ENCODE measurements at places on chromosomes 1 and 21.

- no peak for DNase-seq
Measured at GRCh38 chr1:87159378-87159915, 169.2 kb upstream of the LMO4 start.

GRCh38 chr1:155077758-155078445 is 735 bp upstream of the EFNA3 start:
- no peak for DNase-seq

DNA sequence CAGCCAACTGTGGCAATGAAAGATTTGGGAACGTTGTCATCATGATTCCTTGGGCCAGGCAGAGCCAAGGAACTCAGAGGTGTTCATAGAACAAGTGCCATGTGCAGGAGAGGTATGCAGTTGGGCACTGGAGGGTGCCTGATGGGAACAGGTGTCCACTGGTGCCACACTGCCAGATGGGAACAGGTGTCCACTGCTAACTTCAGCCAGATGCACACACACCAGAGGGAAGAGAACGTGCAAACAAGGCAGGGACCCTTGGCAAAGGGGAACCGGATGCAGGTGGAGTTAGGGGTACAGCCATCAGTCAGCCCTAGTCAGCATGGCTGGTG is 13.5 kb downstream of the OLFML2B start:
- DNase-seq, result no peak

- DNase-seq, result no peak
Measured at GRCh38 chr21:34715985-34716596, 47.3 kb downstream of the CLIC6 start.

GRCh38 chr1:167198518-167199133 is 22.1 kb upstream of the POU2F1 start:
- no peak for DNase-seq

DNA sequence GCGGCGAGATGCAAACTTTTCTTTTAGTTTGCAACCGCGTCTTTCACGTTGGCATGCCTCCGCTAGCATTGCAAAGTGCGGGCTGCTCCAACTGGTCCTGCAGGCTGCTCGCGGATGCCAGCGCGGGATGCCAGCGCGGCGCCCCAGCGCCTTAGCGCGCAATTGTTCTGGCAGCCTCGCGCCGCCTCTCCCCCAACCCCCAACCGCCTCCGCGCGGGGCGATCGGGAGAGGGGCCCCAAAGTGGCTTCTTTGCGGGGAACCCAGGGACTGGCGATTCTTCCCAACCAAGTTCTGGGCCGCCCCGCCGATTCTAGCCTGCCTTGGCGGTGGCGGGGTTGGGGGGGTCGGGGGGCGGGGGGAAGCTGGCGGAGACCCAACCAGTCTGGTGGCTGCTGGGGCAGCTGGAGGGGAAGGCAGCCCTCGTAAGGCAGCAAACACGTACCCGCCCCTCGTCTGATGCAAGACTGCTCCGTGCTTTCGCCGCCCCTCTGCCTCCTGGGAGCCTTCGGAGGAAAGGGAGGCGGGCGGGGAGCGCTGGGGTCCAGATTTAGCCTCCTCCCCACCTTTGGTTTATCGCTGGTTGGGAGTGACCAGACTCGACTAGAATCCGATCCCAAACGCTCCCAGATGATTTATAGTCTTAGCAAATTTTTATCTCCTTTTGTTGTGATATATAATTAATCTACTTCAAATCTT is 756 bp downstream of the PHGDH start:
- DNase-seq, result peak; percentile 84

DNA sequence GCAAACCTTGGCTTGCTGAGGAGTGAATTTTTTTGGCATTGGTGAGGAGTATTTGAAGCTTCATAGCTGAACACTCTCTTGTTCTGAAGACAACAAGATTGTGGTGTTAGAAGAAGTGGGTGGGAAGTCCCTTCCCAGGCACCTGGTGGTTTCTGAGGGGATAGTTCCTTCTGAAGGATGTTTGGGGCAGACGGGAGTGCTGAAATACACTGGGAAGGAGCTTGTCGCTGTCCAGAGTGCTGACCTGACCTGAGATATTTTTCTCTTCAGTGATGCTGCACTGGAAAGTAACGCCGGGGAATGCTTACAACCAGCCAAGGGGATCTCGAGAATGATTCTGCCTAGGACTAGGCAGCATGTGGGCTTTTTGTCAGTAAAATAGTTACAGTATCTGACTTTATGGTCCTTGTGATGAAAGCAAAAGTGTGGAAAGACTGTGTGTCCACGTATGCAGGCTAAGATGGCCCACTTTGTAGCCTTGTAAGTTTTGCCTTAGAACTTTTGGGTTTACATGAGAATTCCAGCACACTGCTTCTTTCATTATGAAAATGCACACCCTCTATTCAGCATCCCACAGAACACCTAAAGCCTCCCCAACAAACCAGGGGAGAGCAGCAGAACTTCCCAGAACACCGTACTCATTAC is 33.1 kb upstream of the NFASC start:
- DNase-seq, result peak; percentile 58

GRCh38 chr21:15841856-15842564 is 112.2 kb downstream of the USP25 start:
- DNase-seq, result no peak

DNA sequence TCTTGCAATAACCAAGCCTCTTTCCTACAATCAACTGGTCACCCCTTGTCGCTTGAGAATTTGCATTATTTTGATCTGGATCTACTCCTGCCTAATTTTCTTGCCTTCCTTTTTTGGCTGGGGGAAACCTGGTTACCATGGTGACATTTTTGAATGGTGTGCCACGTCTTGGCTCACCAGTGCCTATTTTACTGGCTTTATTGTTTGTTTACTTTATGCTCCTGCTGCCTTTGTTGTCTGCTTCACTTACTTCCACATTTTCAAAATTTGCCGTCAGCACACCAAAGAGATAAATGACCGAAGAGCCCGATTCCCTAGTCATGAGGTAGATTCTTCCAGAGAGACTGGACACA is 743 bp downstream of the GPR52 start:
- no peak for DNase-seq

DNA sequence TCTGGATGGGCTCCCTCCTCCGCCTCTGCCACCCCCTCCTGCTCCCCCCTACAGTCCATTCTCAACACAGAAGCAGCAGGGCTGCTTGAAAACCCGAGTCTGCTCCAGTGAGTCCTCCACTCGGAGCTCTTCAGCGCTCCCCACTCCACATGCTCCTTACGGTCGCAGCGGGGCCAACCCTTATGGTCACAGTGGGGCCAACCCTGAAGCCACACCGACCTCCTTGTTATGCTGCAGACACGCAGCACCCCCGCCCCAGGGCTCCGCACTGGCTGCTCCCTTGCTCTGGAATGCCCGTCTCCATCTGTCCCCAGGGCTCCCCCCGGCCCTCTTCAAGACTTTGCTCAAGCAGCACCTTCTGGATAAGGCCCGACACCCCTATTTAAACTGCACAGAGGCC is 22.6 kb downstream of the GPR157 start:
- DNase-seq, result no peak
